ENCODE measurements at places on chromosomes 1 and 21.

DNA sequence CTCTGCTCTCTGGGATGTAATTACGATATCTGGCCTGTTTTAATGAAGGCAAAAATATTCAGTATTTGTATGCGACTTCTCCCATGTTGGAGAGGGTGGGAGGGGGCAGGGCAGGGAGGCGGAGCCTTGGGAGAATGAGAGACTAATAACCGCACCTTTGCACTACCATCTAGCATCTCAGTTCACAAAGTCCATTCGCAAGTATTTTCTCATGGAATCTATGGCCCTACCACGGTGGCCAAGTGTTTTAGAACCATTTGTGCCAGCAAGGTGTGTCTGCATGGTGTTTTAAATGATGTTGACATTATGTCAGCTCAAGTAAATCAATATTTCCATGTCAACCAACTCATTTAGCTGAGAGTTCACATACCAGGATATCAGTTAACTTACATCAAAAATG lies 14.3 kb upstream of the BLACAT1 start:
- DNase-seq: no peak

DNA sequence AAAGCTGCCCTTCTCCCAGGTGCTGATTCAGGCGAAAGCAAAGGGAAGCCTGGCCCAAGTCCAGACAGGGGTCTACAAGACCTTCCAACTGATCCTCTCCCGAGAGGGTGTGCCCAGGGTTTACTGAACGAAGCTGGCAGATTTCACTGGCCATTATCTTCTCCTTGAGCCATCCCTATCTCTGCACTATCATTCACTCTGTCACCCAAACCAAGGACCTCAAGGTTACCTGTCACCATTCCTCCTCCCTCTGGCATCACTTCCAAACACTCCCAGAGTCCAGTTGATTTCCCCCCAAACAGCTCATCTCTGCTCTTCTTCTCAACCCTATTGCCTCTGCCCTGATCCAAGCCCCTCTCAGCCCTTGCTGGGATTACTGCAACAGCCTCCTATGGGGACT lies 4.9 kb downstream of the STK40 start:
- no peak for DNase-seq

DNA sequence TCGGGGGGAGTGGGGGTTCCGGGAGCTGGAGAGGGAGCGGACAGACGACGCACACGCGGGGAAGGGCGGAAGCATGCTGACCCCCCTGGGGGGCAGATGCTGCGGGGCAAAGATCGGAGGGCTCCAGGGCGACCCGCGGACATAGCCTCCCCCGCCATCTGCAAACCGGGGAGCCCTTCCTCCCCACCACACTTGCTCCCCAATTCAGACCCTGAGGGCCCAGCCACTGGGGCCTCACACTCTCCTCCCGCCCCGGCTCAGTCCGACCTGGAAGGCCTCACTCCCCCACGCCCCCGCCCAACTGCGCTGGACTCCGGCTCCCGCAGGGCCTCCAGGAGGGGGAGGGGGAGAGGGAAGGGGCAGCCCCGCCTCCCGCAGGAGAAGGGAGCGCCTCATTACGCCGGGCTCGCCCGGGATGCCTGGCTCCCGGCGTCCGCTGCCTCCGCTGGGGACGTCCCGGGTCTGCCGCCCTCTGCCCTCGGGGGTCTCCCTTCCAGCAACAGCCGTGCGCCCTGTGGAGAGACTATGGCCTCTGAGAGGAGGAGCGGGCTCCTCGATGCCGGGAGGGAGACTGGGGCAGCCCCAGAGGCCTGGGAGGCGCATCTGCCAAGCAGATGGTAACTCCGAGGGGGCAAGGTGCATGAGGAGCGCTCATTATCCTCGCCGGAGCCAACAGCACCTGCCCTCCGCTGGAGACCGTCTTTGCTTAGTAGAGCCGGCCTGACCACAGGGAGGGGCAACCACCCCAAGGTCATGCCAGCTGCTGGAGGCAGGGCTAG lies 636 bp upstream of the CAMK2N1 start:
- no peak for DNase-seq

DNA sequence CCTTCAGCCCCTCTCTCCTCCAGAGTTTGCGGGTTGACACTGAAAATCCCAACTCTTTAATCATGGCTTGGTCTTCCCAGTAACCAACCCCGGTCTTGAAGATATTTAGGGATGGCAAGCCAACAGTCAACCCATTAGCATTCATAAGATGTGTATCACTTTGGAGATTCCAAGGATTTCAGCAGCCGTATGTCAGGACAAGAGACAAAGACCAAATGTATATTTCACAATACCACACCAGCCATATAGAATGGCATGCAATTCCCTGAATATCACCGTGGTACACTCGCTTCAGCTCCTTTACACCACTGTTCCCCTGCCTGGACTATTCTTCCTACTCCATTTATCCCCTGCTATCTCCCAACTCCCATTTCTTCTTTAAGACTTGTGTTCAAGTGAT lies 109.2 kb downstream of the CSMD2 start:
- no peak for DNase-seq

GRCh38 chr1:226717256-226717909 lies 21.7 kb downstream of the ITPKB start:
- DNase-seq: no peak

- no peak for DNase-seq
These were observed 8.8 kb upstream of the SRP9 start for GRCh38 chr1:225768662-225769426.

GRCh38 chr1:117967477-117967876 lies 37.9 kb downstream of the WDR3 start:
- peak; percentile 15 for DNase-seq

GRCh38 chr21:26489781-26490180 lies 83.3 kb downstream of the CYYR1 start:
- DNase-seq: no peak

GRCh38 chr1:80962564-80962963 lies 838.2 kb upstream of the ADGRL2 start:
- DNase-seq: no peak

DNA sequence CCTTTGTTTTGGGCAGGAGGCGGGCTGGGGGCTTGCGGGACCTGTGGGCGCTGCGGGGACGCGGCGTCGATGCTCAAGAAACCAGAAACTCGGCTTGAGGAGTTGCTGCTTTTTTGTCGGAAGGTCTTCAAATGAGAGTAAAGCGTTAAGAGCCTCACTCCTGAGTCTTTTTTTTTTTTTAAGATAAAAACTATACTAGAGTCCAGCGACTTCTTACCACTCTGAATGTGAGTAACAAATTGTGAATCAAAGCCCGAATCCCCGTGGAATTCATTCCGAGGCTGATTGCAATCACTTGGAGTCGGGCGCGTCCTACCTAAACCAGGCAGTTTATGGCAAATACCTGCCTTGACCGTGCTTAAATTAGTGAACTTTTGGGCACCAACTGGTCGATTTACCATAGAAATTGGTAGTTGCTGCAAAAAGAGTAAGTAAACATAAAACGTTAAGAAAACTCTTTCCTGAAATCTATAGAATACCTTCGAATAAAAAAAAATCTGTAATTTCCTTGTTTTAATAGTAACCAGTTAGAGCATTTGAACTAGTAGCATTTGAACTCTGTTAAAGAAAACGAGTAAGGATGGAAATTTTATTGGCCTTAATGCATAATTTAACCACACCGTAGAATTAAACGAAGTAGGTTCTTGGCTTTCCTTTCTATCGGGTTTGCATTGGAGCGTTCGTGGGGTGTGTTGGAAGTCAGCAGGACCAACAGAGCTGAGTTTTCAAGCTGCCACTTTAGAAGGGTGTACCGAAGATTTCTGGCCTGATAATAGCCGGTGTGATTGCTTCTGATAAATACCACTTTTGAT lies 769 bp downstream of the GPSM2 start:
- DNase-seq: no peak

DNA sequence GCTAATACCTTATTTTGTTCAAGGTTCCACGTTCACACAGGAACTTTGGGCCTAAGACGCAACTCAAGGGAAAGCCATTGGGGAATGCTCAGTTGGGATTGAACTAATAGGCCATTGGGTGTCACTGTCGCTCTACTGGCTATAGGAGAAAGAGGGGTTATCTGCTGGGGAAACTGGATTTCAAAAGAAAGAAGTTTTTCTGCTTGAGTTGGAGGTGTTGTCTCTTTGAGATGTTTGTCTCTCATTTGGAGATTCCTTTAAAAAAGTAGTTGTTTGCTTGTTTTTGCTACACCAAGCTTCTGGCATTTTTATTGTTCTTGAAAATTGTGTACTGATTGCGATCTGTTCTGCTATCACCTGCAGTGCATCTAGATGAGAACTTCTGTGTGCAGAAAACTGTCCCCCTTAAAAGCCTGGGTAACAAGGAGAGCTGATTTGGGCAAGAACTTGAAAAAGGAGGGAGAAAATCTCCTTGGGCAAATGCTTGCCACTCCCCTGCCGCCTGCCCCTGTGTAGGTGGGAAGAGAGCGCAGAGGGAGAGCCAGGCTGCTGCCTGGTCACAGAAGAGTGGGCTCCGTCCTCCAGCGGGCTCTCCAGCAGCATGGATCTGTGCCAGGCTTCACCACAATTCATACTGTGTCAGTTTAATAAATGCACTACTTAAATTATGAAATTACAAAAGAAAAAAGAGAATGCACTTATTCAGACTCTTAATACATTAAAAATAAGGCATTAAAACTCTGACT lies 39.9 kb downstream of the PEX14 start:
- no peak for DNase-seq

GRCh38 chr1:3944578-3945125 lies 44.6 kb upstream of the C1orf174 start:
- DNase-seq: no peak

GRCh38 chr1:14878951-14879350 lies 274.6 kb upstream of the TMEM51 start:
- no peak for DNase-seq

- DNase-seq: no peak
These were observed 41.1 kb downstream of the PROX1 start for GRCh38 chr1:214028649-214029406.

GRCh38 chr1:227167276-227168101 lies 150.8 kb downstream of the CDC42BPA start:
- no peak for DNase-seq

GRCh38 chr1:207825409-207825695 lies 73.5 kb downstream of the CD46 start:
- no peak for DNase-seq

- peak; percentile 92 for DNase-seq
These were observed at the start of gene RGS2 for GRCh38 chr1:192808518-192809306. Gene RGS2, plus strand, starts transcription at chr1:192809039. Its CDS starts 33 bp downstream, at chr1:192809072.

DNA sequence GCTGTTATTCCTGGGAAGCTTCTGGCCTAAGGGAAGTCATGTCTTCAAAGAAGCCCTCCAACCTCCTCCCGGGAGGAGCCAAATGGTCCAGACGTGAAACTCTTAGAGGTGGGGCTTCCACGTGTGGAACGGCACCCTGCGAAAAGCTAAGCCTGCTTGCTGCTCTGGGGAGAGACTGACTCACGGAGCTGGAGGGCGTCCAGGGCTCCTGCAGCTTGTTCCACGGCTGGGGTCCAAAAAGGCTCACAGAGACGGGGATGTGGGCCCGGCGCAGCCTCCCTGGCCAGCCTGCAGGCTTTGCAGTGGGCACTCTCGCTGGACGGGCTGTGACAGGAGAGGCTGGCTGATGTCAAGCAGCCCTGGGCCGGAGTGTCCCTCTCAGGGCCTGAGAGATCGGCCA lies 105.1 kb downstream of the COLGALT2 start:
- DNase-seq: peak; percentile 78

DNA sequence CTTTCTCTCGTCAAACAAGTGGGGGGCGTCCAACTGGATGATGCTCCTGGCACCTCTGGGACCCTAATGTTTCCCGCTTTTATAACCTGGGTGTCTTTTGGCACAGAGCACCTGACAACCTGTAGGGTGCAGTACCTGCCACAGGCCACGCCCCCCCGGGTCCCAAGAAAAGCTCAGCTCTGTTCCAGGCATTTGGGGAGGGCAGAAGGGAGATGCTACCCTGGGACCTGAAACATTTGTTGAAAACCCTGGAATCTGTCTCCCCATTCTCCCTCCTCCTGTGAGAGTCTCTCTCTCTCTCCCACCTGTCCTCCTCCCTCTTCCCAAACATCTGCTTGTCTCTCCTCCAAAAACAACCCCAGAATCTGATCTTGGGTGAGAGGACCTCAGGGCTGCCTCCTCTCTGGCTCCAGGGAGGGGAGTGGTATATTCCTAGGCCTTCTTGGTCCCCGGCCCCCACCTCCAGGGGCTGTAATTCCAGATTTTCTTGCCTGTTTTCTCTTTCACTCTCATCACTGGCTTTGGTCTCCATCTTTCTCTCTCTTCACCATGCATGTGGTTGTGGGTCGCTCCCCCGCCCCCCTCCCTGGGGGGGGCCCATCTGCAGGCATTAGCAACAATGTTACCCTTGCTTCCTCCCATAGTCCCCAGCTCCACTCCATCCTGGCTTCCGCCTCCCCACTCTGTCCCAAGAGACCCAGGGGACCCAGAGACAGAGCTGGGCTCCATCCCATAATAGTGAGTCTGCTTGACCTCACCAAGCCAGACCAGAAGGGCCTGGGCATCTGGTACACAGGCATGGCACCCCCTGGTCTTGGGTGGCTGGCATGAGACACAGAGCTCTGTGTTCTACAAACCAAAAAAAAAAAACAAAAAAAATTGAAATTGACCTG lies 4.1 kb downstream of the AHDC1 start:
- DNase-seq: no peak

GRCh38 chr1:41098730-41099460 lies 77.4 kb upstream of the SLFNL1 start:
- DNase-seq: no peak

DNA sequence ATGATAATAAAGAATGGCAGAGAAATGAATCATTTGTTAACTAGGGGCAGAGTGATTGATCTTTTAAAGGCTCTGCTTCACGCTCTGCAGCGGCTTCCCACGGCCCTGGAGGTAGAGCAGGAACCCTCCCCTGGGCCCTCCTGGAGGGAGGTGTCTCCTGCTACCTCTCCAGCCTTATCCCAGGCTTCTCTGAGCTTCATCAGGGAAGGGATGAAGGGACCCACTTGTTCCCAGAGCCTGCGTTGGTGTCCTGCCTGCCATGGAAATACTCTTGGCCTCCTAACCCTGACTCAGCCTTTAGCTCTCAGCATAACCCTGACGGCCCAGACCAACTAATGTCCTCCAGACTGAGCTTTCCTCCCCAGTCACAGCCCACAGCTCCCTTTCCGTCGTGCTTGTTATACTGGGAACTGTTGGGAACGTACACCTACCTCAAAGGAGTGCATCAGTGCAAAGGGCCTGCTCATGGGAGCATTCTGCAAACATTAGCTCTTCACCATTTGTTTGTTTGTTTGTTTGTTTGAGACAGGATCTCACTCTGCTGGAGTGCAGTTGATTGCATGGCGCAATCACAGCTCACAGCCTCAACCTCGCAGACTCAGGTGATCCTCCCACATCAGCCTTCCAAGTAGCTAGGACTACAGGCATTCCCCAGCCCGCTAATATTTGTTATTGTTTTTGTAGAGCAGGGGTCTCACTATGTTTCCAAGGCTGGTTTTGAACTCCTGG lies 17.4 kb upstream of the HNRNPU start:
- DNase-seq: no peak
